PC-3 (cell line): ENCODE measurements at places on chromosomes 16 and 17.

- no peak for DNase-seq
These were observed 305.7 kb downstream of the RBFOX1 start for GRCh38 chr16:7638306-7638705.

GRCh38 chr17:74677558-74678466 lies 34.9 kb downstream of the CD300LF start:
- DNase-seq: peak; percentile 24

DNA sequence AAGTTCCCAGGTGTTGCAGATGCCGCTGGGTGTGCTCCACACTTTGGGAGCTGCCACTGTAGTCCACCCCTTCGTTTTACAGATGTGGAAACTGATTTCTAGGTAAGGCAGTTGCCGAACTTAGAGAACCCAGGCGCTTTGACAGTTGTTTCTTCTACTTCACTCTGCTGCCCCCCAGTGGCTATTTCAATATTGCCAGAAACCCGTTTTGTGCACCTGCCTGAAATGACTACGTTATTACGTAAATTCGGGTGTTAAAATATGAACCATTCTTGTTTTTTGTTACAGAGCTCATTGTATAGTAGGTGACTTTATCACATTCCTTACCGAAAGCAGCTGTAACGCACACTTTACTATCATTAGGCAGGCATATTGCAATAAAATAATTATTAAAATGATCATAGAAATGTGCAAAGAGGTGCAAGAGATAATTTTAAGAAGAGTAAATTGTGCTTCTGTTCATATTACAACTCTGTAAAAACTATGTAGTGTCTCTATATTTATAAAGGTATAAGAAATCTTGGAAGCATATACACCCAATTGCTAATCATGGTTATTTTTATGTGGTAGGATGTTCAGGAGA lies 44.9 kb downstream of the OTOA start:
- peak; percentile 82 for DNase-seq

- DNase-seq: no peak
These were observed 7.6 kb upstream of the ZNF629 start for GRCh38 chr16:30794634-30795033.

DNA sequence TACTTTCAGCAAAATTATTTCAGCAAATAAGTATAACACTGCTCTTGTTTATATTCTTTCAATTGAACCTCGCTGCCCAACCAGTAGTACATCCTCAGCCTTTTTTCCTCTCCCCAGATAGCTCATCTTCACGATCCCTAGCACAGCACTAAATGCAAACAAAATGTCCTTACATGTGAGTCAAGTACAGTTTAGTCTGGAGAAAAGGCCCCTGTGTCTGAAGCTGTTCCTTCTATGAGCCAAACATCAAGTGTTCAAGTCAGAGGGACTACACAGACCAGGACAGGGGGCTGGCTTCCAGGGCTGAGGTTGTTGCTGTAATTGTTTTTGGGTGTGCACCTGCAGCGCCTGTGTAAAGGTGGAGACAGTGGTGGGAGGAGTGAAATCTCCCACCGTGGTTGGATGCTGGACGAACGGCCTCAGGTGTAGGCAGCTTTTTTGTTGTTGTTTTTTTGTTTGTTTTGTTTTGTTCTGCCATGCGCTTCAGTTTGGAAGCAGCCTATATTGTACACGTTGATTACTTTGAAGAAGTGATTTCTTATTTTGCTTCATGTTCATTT lies 147.1 kb downstream of the PRKCA start:
- DNase-seq: no peak

GRCh38 chr16:85861095-85861825 lies 37.7 kb upstream of the IRF8 start:
- DNase-seq: no peak

- DNase-seq: no peak
These were observed 108.6 kb downstream of the ABCC12 start for GRCh38 chr16:48047241-48047640.

- DNase-seq: peak; percentile 6
These were observed 144.0 kb upstream of the IRX3 start for GRCh38 chr16:54430491-54431030.

DNA sequence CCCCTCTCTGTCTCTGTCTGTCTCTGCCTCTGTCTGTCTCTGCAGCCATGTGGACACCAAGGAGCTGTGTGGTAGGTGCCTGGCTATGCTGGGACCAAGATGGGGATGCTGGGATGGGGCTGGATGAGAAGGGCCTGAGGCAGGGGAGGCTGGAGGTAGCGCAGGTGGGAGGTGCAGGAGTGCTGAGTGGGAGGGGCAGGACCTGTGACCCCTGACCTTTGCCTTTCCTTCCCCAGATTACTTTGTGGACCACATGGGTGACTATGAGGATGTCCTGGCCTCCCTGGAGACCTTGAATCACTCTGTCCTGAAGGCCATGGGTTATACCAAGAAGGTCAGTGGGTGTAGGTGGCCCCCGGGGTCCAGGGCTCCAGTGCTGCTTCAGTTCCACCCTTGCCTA lies 12.8 kb downstream of the NECAB2 start:
- no peak for DNase-seq

GRCh38 chr16:67719048-67719777 lies at the start of gene GFOD2:
Gene GFOD2 (minus strand): TSS chr16:67719316. CDS start chr16:67685715, 33,601 bp downstream.
- DNase-seq: peak; percentile 92

DNA sequence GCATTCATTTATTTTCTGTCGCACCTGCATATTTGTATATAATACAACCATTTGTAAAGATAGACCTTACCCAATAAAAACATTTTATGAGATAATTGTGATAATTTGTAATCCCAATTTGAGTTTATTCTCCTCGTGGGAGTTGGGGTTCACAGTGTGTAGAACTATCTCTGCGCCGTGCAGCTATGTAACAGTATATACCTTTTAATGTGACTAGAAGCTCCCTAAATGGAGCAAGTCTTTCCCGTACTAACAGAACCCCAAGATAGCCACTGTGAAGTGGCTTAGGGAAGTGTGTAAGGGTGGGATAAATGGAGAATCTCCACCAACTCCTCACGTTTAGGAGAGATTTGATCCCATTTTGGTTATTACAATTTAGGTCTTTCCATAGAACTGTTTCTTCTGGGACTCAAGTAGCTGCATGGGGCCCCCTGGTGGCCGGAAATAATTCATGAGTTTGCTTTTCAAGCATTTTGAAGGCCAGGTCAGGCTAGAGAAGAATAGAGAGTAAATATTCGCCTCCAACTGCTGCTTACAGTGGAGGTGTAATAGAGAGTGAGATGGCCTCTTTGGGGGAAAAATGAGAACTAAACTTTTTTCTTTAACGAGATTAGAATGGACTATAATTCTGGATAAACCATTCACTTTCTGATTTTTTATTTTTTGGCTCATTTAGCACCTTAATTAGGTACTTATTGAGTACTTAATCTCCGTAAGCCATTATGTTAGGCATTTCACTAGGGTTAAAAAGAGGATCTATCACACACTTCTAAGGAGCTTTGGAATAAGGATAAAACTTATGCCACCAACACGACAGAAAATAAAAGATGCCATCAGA lies 4.5 kb downstream of the TMEM100 start:
- DNase-seq: peak; percentile 90

- DNase-seq: no peak
These were observed 57.2 kb downstream of the VAC14 start for GRCh38 chr16:70743791-70744190.

- no peak for DNase-seq
These were observed 64.0 kb downstream of the DYNLRB2 start for GRCh38 chr16:80604600-80605355.

DNA sequence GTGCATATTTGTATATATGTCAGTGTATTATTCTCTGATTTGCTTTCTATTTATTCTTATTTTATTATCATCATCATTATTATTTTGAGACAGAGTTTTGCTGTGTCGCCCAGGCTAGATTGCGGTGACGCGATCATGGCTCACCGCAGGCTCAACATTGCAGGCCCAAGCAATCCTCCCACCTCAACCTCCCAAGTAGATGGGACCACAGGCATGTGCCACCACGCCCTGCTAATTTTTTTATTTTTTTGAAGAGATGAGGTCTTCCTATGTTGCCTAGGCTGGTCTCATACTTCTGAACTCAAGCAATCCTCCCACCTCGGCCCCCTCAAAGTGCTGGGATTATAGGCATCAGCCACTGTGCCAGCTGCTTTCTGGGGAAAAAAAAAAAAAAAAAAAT lies 8.4 kb upstream of the ARHGAP17 start:
- DNase-seq: peak; percentile 9

DNA sequence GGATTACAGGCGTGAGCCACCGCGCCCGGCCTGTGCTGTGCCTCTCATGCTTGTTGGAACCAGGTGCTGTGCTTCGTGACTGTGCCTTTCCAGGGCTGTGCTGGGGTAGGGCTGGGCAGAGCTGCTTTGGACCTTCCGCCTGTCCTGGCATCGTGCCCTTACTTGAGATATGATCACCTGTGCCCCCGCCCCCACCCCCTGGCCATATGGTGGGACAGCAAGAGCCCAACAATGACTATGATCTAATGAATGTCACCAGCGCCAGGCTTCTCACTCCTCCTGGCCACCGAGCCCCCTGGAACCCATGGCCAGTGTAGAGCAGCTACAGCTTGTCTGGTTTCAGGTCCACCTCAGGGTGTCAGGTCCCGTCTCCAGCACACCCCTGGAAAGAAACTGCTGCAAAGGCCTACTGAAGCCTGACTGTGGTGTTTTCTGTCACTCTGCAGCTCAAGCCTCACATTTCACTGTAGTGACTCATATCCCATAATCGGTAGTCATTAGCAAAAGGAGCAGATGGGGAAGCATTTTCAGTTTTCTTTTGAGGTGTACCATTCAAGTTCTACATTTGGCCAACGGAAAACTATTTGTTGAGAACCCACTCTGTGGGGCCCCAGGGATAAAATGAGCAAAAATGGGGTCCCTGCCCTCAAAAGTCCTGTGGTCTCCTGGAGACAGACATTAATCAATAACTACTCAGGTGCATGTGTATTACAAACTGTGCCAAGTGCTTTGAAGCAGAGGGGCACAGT lies 22.1 kb downstream of the FCSK start:
- peak; percentile 79 for DNase-seq

- DNase-seq: no peak
These were observed 21.5 kb downstream of the SLC7A6OS start for GRCh38 chr16:68289202-68289601.

GRCh38 chr16:59021751-59022150 lies 287.6 kb upstream of the GOT2 start:
- no peak for DNase-seq

- no peak for DNase-seq
These were observed 10.8 kb upstream of the MTMR4 start for GRCh38 chr17:58525239-58525638.

GRCh38 chr16:79415983-79416640 lies 184.4 kb downstream of the MAF start:
- no peak for DNase-seq

GRCh38 chr16:67187175-67187890 lies 2.6 kb downstream of the EXOC3L1 start:
- no peak for DNase-seq

DNA sequence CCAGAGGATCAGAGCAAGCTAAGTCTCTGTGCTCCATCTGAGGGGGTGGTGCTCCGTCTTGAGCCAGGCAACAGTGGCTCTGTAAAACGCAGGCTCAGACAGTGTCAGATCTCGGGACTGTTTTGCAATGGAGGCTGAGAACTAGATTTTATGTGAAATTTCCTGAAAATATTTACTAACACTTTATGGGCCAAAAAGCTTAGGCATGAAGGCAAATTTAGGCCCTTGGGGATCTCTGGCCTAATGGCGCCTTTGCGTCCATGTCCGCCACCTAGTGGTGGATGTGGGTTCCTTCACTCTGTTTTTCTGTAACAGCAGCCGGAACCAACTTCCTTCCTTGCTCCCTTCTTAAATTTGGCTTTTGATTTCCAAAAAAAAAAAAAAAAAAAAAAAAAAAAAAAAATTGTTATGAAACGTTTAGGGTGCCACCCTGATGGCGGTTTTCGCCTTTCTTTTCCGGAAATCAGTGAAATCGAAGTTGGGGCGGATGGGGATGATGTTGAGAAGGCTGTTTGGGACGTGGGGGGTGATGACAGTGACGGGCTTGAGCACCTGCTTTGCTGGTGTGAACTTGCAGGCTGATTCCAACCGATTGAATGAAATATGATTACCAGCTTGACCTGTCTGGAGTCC lies 14.0 kb upstream of the ELAC2 start:
- peak; percentile 70 for DNase-seq

DNA sequence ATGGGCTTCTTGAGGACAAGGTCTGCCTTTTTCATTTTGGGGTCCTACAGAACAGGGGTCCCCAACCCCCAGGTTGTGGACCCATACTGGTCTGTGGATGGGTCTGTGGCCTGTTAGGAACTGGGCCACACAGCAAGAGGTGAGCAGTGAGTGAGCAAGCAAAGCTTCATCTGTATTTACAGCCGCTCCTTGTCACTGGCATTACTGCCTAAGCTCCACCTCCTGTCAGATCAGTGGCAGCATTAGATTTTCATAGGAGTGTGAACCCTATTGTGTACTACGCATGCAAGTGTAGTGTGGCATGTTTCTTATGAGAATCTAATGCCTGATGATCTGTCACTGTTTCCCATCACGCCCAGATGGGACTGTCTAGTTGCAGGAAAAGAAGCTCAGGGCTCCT lies 33.9 kb downstream of the ERN1 start:
- DNase-seq: no peak

GRCh38 chr17:80363518-80364090 lies 51.4 kb upstream of the ENDOV start:
- no peak for DNase-seq

DNA sequence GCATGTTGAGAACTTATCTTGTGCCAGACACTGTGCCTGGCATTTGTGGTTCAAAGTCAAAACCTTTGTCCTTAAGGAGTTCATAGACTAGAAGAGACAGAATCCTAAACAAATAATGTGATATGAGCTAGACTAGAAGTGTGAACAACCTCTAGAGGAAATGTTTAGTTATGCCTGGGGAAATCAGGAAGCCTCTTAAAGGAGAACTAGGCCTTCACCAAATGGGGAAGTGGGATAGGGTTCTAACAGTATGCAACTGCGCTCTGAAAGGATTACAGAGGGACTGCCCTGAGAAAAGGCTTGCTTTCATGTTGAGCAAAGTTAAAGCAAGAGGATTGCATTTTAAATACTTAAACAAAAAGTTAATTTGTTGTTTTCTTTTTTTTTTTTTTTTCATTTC lies 4.9 kb downstream of the RUNDC1 start:
- no peak for DNase-seq

DNA sequence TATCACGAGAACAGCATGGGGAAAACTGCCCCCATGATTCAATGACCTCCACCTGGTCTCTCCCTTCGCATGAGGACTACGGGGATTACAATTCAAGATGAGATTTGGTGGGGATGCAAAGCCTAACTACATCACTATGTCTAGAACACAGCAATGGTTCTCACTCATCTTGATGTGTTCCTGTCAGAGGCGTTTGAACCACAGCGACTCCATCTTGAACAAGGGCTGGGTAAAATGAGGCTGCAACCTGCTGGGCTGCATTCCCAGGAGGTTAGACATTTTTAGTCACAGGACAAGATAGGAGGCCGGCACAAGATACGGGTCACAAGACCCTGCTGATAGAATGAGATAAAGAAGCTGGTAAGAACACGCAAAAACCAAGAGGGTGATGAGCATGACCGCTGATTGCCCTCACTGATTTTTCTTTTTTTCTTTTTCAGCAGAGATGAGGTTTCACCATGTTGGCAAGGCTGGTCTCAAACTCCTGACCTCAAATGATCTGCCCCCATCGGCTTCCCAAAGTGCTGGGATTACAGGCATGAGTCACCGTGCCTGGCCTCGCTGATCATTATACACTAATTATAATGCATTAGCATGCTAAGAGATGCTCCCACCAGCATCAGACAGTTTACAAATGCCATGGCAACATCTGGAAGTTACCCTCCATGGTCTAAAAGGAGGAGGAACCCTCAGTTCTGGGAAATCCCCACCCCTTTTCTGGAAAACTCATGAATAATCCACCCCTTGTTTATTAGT lies 3.0 kb upstream of the PPY start:
- DNase-seq: no peak

GRCh38 chr17:46811978-46812583 lies 6.4 kb downstream of the WNT3 start:
- DNase-seq: no peak

GRCh38 chr17:32912218-32912897 lies 15.6 kb upstream of the TMEM98 start:
- peak; percentile 72 for DNase-seq
